ENCODE measurements at places on chromosomes 5 and 9.

DNA sequence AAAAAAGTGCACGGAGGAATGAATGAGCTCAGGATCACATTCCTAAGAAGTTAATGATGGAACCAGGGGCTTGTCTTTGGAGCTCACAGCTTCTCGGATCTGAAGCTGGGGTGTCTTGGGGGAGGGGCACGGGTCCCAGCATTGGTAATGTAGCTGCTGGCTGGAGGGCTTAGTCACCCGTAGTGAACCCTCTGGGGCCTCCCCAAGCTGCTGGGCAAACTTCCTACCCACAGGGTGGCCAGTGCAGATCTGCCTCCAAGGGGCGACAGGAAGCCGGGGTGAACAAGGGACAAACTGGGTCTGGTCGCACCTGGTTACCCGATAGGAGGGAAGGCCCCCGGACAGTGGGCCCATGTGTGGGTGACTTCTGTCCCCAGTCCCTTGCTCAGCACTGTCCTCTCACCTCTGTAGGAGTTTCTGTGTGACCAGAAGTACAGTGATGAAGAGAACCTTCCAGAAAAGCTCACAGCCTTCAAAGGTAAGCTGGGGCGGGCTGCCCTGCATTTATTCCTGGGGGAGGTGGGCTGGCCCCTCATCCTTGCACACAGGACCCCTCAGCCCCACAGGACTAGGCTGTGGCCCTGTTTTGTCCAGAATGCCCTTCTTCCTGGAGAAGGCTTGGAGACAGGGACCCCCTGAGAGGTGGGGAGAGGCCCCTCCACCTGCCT, 14.1 kb upstream of the NUP214 start:
- DNase-seq: no peak

GRCh38 chr5:38450627-38451026, 105.8 kb downstream of the LIFR start:
- DNase-seq: no peak

- DNase-seq: no peak
These were observed 23.0 kb downstream of the RFX3 start for GRCh38 chr9:3502560-3503398.

DNA sequence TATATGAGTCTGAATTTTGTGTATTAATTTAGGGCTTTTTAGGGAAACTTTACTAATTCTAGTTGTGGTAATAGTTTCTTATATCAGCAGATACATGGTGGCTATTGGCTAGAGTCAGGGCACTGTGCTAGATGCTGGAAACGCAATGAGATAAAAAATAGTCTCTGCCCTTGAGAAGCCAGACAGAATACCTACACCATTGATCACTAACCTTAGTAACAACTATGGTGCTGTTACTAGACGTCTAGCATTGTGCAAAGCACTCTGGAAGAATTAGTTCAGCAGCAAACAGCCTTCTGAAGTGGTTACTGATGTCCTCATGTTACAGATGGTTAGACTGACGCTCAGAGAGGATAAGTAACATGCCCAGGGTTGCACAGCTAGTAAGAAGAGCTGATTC, 61.8 kb downstream of the GDA start:
- DNase-seq: no peak

DNA sequence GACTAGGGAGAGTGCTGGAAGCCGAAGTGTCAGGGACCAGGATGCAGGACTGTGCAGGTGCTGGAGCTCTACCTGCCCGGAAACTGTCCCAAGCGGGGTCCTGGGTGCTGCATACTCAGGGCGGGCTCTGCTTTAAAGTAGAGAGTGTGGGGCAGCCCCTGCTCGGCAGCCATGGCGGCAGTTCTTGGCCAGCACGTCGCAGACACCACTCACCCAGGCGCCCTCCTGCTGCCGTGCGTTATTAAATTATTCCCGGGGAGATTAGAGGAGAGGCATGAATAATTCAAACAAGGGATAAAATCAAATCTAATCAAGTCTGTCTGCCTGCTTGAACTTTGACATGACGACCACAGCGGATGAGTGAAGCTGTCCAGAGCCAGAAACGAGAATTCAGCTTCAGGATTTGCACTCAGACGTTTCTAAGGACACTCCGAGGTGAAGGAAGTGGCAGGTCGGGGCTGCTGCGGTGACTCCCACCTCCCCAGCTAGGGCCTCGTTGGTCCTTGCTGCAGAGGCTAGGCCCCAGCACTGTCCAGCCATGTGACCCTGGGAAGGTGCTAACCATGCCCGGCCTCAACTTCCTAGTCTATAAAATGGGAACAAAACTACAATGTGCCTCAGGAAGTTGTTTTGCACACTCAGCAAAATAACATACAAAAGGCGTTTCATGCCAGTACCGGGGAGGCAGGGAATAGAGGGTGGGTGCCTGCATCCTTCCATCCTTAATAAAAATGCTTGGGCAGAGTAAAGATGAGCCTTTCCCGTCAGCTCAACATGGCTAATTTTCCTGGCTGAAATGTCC, 91.3 kb upstream of the ADAMTS2 start:
- DNase-seq: no peak

- no peak for DNase-seq
These were observed 96.6 kb upstream of the DMRT1 start for GRCh38 chr9:744790-745484.

DNA sequence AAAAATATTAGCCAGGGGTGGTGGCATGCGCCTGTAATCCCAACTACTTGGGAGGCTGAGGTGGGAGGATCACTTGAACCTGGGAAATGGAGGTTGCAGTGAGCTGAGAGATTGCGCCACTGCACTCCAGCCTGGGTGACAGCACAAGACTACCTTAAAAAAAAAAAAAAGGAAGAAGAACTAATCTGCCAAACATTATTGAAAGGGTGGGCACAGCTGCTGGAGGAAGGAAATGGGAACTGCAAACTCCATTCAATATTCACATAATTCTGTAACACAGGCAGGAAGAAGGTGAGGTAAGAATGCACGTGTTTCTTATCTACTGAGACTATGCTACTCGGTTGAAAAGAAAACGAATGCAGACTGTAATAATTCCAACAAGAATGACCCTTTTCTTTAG, 121.1 kb upstream of the GNA14 start:
- no peak for DNase-seq

DNA sequence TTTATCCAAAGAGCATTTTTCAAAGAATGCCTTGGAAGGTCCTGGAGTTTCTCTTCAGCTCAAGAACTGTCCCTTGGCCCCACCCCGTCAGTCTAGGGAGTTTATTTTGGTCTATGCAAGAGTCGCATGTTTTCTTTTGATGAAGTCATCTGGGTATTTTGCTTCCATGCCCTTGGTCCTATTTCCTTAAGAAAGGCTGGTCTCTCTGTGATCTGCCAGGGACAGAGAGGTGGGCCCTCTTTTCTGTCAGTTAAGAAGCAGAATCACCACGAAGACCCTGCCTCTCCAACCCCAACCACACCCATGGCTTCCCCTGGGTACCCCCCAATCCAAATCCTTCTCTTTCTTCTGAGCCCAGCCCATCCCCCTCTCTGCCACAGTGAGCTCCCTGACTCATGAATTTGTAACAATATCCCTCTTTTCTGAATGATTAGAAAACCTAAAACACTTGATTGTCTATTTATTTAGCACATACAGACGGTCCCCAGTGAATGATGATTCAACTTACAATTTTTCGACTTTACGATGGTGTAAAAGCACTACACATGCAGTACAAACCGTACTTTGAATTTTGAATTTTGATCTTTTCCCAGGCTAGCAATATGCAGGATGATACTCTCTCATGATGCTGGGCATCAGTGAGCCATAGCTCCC, 163.5 kb upstream of the ADRA1B start:
- no peak for DNase-seq

- DNase-seq: no peak
These were observed 67.8 kb upstream of the KLF4 start for GRCh38 chr9:107557236-107557990.

GRCh38 chr5:98186128-98186527, 587.3 kb upstream of the RGMB start:
- no peak for DNase-seq
